Spinal cord (tissue), 10 donors: ENCODE measurements at places on chromosomes 4 and X. TPM values are rescaled to one million over a fixed set of nuclear protein-coding genes. Genes with fewer than 3 reads are reported as not detected.

DNA sequence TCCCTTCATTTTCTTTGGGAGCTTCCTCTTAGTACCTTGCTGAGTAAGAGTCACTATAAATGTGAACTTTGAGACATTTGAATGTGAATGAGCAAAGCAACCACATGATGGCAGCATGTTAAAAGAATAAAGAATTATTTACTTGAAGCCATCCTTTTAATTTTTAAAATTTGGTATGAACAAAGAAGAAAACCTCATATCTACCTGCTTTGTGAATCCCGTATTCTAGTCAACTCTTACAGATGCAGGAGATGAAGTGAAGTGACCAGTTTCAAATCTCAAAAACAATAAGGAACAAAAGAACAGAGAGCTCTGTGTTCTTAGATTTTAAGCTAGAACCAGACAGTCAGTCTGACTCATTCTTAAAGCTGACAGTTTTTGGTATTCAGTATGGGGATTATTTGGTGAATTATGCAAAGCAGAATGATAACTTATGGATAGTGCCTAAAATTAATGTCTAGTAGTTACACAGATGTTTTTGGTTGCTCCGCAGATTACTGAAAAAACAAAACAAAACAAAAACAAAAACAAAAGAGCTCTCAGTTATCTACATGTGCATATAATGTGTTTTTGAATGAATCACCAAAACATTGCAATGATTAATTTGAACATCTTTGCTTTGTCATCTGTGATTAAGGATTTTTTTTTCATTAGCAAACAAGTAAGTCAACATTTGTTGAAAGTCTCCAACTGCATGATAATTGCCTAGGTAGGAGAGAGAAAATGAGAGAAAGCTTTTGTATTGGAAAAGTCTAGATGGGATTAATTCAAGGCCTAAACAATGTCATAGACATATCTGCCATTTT, 48.2 kb upstream of the H2AZ1 start:
- DNase-seq = no peak

DNA sequence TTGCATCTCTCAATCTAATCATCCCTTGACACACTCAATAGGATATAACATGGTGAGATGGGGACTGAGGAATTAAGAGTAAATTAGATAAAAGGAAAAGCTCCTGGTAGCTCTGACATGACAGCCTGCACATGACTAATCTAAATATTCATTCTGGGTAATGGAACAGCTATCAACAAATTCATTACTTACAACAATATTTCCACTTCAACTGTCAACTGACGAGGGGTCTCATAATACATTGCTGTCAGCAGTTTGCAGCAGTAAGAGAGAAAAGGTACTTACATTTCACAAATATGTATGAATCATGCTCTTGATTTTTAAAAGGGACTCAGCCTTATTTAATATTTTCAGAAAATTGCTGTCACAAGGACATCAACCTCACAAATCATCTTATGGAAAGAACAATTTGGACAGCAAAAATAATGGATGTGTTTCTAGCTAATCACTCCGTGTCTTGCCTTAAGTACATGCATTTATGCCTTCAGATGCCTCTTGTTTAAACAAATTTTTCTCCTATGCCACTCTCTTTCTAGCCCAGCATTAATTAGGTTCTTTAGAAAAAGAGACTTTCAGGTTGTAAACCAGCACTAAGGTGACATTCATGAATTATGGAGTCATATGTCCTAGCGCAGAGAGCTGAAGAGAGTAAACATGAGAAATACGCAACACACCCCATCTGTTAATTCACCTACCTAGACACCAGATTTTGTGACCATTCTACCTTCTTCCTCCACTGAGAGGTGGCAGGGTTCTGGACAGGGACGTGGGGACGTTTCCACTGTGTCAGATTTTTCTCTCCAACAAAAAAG, 99.6 kb upstream of the TMEM150C start:
- peak; percentile 68 for DNase-seq

- DNase-seq = no peak
Measured at GRCh38 chrX:119579414-119579813, 5.1 kb downstream of the UBE2A start.

The CENPVL1 gene
- 7.1 TPM for polyA plus RNA-seq

The MXRA5 gene
- polyA plus RNA-seq = 10.4 TPM

The MAGEB10 gene
- polyA plus RNA-seq = not detected

The PRDM8 gene
- 44.4 TPM for polyA plus RNA-seq

The GAGE1 gene
- not detected for polyA plus RNA-seq

The SCARB2 gene
- 191 TPM for polyA plus RNA-seq
